ENCODE measurements at places on chromosomes 16 and 17.

DNA sequence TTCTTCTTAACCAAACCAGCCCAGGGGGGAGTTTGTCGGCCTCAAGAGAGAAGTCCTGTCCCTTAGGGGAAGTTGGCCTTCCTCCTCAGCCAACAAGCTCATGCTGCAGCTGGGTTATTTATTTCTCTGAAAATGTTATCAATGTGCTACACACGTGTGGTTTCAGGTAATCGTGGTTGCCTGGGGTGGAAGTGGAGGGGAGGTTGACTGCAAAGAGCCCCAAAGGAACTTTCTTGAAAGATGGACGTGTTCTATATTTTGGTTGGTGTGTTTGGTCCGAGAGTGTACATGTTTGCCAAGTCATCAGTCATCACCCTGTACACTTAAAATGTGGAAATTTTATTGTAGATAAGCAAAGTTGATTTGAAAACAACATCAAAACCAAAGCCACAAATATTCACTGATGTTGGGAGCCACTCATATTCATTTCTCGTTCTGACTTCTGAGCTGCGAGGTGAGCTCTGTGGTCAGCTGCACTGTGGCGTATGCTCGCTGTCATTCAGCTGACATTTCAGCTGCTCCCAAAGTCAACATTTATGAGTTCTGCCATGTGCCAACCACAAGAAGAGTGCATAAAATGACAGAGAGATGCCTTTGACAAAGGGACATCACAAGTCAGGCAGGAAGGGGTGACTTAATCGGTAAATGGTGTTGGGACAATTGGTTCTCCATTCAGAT lies 26.5 kb upstream of the ADGRG1 start:
- no peak for DNase-seq

GRCh38 chr17:53353919-53354351 lies 468.8 kb upstream of the KIF2B start:
- DNase-seq: no peak

- DNase-seq: no peak
These were observed 343.2 kb downstream of the PMP22 start for GRCh38 chr17:14921936-14922335.

DNA sequence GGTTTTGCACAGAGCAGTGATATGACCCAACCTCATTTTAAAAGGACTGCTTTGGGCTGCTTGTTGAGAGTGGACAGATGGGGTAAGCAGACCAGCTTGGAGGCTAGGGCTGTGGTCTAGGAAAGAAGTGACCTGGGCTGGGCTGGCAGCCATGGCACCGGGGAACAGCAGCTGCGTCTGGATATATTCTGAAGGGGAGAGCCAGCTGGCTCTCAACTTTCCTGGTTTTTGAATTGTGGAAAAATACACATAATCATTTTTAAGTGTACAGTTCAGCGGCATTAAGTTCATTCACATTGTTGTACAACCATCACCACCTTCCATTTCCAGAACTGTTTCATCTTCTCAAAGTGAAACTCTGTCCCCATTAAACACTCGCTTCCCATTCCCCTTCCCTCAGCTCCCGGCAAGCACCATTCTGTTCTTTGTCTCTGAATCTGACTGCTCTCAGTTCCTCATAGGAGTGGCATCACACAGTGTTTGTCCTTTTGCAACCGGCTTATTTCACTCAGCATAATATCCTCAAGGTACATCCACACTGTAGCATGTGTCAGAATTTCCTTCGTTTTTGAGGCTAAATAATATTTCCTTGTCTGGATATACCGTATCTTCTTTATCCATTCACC lies 113.2 kb downstream of the SPECC1 start:
- no peak for DNase-seq

DNA sequence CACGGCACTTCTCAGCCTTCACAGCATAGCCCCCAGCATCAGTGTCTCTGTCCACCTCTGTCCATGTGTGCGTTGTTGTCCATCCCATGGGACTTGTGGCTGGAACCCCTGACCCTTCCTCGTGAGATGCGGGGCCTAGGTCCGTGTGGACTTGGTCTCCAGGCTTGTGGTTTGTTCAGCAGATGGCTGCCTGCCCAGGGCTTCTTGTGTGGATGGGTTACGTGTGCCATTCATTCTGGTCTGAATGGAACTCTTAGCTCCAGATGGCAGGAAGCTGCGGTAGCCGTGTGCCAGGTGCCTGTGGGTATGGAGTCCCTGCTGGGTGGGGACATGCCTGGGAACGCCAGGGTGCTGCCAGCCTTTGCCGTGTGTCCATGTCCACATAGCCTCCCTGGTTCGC lies 31.7 kb upstream of the NUDT16L1 start:
- no peak for DNase-seq

- peak; percentile 66 for DNase-seq
These were observed at the start of gene MRTFB for GRCh38 chr16:14070877-14071575. MRTFB (plus strand) TSS chr16:14071319; CDS start chr16:14140607, 69,288 bp downstream.

GRCh38 chr16:55542459-55543082 lies 23.9 kb upstream of the CAPNS2 start:
- no peak for DNase-seq

DNA sequence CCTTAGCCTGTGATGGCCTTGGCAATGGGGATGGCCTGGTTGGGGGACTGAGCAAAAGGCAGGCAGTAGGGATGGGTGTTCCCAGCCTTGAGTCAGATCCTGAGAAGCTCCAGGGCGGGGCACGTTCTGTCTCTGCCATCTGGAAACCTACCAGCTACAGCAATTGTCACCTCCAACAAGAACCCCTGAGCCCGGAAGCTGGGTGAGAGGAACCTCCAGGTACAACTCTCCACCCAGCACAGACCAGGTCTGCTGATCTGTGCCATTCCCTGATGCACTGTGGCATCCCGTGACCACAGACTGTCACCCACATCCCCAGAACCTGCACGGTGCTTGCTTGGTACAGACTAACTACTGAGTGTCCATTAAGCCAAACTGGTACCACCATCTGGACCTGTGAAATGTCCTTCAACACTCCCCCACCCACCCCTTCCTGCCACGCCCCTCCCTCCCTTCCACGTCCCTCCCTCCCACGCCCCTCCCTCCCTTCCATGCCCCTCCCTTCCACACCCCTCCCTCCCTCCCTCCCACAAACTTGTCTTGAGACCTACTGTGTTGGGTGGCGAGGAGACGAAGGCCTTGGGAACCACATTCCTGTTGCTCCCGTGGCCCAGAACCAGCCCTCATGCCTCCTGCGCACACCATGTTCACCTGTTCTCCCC lies 16.6 kb downstream of the MYO15B start:
- DNase-seq: no peak

GRCh38 chr16:88939245-88939971 lies 37.6 kb downstream of the CBFA2T3 start:
- no peak for DNase-seq

- no peak for DNase-seq
These were observed 190.3 kb upstream of the ANKFN1 start for GRCh38 chr17:55962951-55963401.

DNA sequence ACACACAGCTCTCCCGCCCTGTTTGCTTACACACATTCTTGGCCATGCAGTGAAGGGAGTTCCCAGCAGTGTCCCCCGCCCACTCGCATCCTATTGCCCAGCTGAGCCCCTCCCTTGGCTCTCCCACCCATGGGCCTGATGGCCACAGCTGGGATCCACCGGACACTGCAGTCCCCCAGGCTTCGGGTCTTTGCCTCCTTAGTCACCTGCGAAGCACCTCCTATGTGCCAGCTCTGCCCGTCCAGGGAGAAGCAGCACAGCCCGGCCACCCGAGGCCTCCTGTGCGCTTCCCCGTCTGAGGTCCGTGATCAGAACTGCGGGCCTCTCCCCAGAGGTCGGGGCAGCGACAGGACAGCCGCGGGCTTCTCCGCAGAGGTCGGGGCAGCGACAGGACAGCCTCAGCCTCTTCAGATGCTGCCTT lies 136.9 kb downstream of the BANP start:
- DNase-seq: no peak

- no peak for DNase-seq
These were observed 5.8 kb downstream of the DHX38 start for GRCh38 chr16:72099377-72099818.

- DNase-seq: no peak
These were observed 70.2 kb downstream of the SNX11 start for GRCh38 chr17:48177816-48178215.

DNA sequence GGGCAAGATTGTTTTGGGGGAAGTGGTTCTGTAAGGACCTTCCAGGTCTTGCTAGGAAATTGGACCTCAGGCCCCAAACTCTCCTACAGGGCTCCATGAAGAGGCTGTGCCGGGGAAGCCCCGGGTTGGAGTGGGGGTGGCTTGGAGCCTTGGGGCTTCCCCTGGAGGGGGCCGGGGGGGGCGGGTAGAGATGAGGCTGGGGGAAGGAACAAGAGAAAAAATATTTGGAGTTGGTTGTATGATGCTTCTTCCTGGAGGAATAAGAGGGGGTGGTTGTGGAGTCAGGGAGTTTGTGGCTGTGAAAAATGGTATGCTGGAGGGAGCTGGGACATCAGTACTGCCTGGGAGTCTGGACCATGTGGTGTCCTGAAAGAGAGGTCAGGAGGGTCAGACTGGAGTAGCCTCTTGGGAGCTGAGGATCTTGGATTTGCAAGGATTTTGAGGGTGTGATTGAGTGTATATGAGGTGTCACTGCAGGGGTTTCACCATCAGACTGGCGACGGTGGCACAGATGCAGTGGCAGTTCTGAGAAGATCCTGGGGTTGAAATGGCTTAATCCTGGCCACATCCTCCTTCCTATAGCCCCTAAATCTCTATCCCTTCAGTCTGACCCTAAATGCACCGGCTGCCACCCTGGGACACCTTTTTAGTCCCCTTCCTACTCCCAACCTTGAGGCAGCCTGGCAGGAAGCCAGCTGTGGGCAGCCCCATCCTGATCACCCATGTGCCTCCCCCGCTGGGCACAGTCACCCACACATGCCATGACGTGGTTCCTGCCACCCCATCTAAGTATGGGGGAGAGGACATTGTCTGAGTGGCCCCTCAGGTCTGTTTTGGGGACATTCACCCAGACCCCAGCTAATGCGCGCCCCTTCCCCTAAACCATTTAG lies 10.9 kb downstream of the RARA start:
- DNase-seq: no peak

- no peak for DNase-seq
These were observed 13.9 kb downstream of the SLC25A10 start for GRCh38 chr17:81726004-81726403.

DNA sequence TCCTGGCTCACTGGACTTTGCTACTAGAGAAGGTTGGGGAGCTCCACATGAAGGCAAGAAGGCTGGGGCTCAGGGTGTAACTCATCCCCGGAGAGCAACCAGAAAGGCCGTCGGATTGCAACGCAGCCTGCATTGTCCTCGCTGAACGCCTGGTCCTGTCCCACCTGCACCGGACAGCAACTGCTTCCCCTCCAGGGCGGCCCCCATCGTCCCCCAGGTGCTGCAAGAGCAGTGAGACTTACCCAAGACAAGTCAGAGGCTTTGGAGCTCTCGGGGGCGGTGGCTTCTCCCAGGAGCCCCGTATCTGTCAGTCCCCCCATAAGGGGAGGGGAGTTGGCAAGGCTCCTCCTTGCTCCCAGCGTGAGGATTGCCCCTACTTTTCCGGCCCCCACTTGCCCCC lies 18.4 kb downstream of the METRNL start:
- no peak for DNase-seq

GRCh38 chr16:65101009-65101408 lies 20.9 kb downstream of the CDH11 start:
- no peak for DNase-seq

DNA sequence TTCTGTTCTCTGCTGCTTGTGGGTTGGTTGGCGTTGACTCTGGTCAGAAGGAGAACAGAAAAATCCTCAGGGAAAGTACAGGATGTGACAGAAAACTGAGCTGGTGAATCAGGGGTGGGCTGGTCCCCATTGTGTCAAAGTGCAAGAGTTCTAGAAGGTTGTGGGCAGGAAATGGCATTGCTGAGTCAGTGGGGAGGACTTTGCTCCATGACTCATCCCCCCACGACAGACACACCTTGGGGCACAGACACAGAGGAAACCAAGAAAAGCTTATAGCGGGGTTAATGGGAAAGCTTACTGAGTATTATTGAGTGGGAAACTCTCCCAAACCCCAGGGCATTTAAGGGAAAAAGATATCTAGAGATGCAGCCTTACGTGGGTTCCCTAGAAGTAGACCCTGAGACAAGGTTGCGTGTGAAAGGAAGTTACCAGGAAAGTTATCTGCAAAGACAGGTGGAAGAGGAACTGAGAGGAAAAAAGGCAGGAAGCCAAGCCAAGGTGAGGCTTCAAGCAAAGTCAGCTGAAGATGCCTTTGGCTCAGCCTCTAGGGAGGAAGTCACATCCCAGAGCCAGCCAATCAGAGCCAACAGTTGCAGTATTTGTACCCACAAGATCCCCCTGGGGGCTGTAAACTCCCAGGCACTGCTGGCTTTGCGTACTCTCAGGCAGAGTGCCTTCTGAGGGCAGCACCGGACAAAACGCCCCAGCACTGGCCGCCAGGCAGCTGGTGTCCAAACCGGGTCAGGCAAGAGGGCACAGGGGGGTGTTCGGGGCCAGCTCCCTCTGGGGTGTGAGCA lies 86.4 kb downstream of the FOXL1 start:
- DNase-seq: no peak

GRCh38 chr16:684071-684794 lies at the start of gene JMJD8:
JMJD8 (minus strand) TSS chr16:684334; CDS start chr16:684319, 15 bp downstream.
- peak; percentile 83 for DNase-seq

DNA sequence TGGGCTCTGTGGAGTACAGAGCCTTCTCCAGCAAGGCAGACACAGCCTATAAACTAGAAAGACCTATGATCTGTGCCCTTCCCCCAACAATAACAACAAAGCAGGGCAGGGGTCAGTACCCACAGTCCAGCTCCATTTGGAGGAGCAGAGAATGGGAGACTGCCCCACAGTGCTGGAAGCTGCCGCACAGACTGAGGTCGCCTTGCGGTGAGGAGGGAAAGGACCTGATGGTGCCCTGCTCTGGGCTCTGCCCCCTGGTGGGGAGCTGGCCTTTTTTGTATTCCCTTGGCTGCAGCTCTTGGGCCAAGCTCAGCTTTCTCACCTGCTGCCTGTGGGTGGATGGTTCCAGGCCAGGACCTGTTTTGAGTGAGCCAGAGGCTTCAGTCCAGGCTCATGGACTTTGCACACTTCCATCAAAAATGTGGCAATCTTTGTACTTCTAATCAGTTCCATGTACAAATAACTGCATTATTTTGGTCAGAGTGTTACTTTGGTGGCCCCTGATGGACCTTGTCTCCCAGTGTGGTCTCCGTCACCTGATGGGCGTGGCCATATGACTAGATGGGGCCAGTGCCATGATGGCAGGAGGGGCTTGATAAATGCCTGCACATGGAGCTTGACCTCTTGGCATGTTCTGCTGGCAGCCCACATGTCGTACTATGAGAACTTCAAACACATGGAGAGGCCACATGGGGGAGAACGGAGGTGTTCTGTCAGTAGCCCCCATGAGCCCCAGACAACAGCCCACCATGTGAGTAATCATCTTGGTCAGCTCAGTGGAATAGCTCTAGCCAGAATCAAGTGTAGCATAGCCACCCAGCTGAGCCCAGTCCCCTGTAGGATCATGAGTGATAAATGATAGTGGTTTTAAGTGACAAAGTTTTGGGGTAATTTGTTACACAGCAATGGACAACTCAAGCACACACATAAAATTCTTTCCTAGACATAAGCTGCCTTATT lies 24.2 kb downstream of the B9D1 start:
- DNase-seq: peak; percentile 34

- DNase-seq: no peak
These were observed 1561.3 kb upstream of the GOT2 start for GRCh38 chr16:60295451-60295850.

GRCh38 chr17:76240461-76241203 lies at the start of gene RNF157:
RNF157 (minus strand) TSS chr17:76240493; CDS start chr17:76240240, 253 bp downstream.
- DNase-seq: peak; percentile 34

Measured in NCI-H510A (cell line).